ENCODE measurements at places on chromosomes 1 and 21.

DNA sequence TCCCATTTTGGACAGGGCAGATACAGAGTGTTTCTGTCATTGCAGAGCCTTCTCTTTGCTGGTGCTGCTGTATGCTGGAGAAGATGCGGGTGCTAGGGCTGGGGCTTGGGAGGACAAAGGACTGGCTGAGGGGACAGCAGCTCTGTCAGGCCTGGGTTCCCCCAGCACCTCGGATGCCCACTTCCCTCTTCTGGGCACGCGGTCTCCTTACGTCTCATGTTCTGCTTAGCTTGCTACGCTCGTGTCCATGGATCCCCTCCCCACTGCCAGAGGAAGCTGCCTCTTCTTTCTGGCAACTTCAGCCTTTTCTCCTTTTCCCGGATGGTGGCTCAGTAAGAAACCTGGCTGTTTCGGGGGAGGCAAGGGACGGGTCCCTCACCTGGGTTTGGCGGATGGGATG is 75.7 kb downstream of the ARHGEF10L start:
- no peak for DNase-seq

GRCh38 chr1:46613661-46614603 is 2.7 kb downstream of the MOB3C start:
- peak; percentile 83 for DNase-seq

GRCh38 chr1:153957744-153958110 is 685 bp downstream of the CRTC2 start:
- no peak for DNase-seq

- DNase-seq = no peak
These were observed 3.7 kb downstream of the PGBD5 start for GRCh38 chr1:230422221-230422981.

DNA sequence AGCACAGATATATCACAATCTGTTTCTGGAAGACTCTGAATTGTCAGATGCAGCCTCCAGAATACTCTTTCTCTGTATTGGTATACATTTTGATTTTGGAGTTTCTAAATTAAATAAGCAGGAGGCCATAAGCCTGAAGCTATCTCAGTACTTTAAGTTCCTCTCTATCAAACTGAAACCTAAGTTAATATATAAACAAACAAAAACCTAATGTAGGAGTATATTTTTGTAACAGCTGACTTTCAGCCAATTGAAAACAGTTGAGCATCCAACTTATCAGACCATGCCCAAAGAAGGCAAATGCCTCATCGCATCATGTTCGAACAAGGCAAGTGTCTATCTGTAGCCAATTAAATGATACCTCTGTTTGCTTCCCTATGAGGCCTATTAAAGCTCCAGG is 1054.4 kb downstream of the AMY1C start:
- no peak for DNase-seq

GRCh38 chr1:56676571-56677035 is 31.5 kb downstream of the PRKAA2 start:
- DNase-seq = no peak

- no peak for DNase-seq
These were observed 20.0 kb upstream of the BCAR3 start for GRCh38 chr1:93701629-93702028.

DNA sequence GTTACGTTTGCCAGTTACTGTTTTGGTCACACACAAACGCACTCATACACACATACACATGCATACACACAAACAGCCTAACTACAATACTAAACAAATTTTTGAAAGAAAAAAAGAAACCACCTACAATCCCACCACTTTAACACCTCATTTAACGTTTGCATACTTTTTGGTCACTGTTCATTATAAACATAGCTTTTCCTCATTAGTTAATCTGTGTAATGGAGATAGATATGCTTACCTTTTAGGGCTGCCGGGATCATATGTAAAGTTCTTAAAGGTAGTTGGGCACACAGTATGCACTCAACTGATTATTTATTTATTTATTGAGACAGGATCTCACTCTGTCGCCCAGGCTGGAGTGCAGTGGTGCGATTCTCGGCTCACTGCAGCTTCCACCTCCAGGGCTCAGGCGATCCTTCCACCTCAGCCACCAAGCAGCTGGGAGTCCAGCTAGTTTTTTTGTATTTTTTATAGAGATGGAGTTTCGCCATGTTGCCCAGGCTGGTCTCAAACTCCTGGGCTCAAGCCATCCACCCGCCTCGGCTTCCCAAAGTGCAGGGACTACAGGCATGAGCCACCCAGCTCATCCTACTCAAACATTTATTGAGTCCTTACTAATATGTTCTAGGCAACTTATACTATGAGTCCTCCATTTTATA is 677 bp upstream of the BCL10 start:
- no peak for DNase-seq

GRCh38 chr1:119884711-119885110 is 11.6 kb downstream of the ADAM30 start:
- peak; percentile 18 for DNase-seq

DNA sequence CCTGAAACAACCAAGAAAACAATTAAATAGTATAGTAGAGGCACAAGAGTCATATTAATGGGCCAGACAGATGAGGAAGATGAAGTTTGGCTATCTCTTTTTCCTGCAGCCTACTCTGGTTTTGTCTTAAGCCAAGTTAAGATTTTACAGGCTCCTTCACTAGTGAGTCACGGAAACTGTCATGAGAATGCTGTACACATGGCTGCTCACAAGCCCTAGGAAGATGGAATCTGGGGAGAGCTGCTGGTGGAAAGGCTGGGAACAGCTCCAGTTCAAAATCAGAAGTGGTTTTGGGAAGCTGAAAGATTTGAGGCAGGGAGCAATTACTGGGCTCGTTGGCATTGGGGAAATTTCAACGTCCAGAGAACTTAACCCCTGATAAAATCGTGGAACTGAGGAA is 46.4 kb upstream of the S1PR1 start:
- no peak for DNase-seq

GRCh38 chr1:168421399-168422004 is 122.3 kb downstream of the XCL2 start:
- DNase-seq = no peak

GRCh38 chr1:59138402-59138801 is 158.5 kb upstream of the FGGY start:
- DNase-seq = no peak

DNA sequence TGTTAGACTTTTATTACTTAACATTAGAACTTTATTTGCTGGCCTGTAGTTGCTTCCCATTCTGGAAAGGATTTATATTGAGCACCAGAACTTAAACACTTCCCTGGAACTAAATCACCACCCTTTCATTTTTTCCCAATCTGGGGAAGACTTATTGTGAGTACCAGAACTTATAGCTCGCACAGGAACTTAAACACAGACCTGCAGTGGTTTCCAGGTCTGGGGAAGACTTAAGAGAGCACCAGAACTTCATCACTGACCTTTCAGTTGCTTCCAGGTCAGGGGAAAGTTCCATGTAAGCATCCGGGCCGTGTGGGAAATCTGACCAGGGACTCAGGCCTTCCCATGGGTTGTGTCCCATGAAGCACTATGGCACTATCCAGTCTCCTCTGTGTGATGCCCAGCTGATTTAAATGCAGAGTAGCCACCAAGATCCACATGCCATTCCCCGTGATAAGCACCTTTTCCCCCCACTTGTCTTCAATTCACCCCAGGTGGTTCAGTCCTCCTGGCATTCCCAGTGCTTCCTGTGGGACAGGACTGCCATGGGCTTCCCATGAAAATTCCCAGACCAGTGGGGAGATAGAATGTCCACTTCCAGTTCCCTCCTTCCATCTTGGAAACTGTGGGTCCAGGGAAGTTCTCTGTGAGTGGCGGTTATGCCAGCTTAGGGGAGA is 48.9 kb downstream of the C4BPA start:
- DNase-seq = no peak

- DNase-seq = no peak
These were observed 239.3 kb upstream of the VAMP3 start for GRCh38 chr1:7531562-7532340.

GRCh38 chr1:8077602-8078001 is 51.5 kb upstream of the ERRFI1 start:
- DNase-seq = no peak

GRCh38 chr1:168734271-168734670 is 5.3 kb upstream of the DPT start:
- DNase-seq = no peak

- DNase-seq = no peak
These were observed 42.0 kb upstream of the ADARB1 start for GRCh38 chr21:45032332-45032731.

- no peak for DNase-seq
These were observed 39.0 kb downstream of the LRRC71 start for GRCh38 chr1:156959414-156959813.

GRCh38 chr1:222736972-222737371 is at the start of gene FAM177B:
TSS of gene FAM177B (plus strand) at chr1:222737202. CDS start at chr1:222746546, 9,344 bp downstream.
- DNase-seq = no peak

GRCh38 chr1:16967095-16967575 is 13.3 kb downstream of the MFAP2 start:
- DNase-seq = no peak

- DNase-seq = no peak
These were observed 14.2 kb upstream of the ADORA1 start for GRCh38 chr1:203113308-203113707.

- DNase-seq = no peak
These were observed 42.8 kb downstream of the SMG7 start for GRCh38 chr1:183515002-183515689.

- DNase-seq = peak; percentile 96
These were observed 823 bp upstream of the SYF2 start for GRCh38 chr1:25232866-25233784.

- no peak for DNase-seq
These were observed 209.2 kb downstream of the MATN1 start for GRCh38 chr1:30514137-30514654.

DNA sequence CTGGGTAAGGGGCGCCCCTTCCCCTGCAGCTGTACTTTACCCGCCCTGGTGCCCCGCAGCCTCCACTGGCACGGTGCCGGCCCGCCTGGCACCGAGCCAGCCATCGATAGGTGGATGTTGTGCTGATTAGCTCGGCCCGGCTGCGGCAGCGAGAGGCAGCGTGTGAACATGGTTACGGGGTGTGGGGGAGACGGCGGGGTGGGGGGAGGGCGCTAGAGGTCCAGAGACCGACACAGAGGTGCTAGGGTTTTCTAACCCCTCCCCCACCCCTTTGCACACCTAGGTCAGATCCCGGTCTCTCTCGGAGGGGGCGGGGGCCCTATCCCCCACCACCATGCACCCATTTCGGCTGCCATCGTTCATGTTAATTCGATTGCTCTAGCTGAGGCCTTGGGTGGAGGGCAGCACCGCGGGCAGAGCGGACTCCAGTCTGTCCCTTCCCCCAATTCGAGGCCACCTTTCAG is 6.7 kb downstream of the EFNA4 start:
- no peak for DNase-seq

DNA sequence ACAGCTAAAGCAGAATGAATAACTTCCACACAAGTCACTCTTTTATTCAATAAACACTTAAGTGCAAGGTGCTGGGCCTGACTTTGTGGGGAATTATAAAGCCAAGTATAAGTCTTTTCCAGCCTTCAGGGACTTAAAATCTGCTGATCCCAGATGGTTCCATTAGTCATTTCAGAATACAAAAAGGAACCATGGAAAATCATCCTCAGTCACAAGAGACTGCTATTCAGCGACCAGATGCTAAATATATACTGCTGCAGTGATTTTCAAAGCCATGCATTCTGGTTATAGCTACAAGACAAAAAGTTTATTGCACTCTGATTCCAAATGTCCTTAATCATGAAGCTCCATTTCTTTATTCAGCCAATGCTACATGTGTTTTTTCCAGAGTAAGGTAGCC is 25.7 kb downstream of the GLMN start:
- no peak for DNase-seq

DNA sequence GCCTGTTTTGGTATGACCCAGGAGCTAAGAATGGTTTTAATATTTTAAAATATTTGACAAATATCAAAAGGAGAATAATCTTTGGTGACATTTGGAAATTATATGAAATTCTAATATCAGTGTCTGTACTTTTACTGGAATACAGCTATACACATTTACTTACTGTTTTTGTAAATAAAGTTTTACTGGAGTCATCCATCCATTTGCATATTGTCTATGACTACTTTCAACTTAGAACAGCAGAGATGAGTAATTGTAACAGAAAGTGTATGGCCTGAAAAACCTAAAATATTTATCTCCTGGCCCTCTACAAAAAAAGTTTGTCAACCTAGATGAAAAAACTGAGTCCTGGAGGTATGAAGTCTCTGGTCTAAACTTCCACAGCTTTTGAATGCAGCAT is 5.8 kb upstream of the MAP3K7CL start:
- DNase-seq = no peak

DNA sequence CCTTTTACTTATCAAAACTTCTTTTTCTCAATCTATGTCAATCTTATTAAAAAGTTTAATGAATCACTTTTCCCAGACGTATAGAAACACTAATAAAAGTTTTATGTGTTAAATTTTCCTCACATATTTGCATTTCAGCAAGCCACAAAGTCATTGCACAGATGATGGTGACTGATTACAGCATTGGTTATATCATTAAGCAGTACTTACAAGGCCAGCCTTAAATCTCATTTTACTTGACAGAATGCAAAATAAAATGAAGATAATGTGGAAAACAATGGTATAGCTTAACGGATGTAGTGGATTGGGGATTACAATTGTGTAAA is 39.5 kb downstream of the TMEM200B start:
- no peak for DNase-seq

DNA sequence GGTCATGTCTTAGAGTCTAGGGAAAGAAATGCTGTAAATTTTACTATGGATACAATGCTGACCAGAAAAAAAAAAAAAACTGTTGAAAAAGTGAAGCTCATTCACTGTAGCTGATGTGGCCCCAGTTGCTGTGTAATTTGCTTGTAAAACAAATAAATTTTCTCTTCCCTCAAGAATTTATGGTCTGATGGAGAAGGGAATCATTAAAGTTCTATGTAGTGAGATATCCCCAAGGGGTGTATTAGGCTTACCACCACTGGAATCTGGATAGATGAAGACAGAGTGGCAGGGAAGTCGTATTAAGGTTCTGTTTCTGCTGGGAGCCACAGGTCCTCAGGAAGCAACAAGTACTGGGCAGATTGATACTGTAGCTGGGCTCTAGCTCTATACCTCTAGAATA is 860.0 kb downstream of the LTN1 start:
- DNase-seq = no peak

DNA sequence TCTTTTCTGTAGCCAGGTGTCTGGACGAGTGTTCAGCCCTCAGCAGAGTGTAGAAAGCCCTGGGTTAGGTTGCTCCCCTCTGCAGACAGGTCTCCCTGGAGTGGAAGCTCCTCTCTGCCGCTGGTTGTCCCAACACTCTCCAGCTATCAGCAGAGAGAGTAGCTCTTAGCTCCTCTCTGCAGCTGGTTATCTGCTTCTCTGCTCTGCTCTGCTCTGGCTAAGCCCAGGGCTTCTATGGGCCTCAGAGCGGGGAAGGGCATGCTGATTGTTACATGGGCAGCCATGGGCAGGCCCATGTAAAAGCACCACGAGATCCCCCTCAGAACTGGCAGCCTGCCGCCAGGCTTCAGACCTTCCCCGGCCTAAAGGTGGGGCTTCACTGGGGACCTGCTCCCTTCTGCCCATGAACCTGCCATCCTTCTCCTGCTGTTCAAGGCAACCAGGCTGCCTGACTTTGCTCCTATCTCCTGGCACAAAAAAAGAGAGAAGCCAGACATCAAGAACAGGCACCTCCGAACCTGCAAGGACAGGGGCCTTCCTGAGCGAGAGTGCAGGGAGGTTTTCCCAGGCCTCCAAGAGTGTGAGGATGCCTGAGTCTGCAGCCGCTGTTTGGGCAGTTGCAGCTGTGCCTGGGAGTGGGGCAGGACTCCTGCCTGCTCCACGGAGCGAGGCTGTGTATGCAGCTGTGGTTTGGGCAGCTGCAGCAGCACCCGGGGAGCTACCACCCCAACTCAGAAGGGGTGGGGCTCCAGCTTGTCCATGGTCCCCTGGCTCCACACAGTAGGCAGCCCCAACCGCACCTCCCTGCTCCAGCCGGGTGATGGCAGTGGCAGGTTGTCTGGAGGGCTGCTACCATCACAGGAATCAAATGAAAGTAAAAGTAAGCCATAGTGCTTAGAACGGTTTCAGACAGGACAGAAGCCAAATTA is 973.7 kb downstream of the LTN1 start:
- DNase-seq = no peak

Data from hematopoietic multipotent progenitor cell treated with erythropoietin and hydrocortisone succinate and interleukin-3 and kit ligand, for 17 days (in vitro differentiated cells).